ENCODE measurements at places on chromosomes 11 and 22.
A peak's percentile ranks its signal among the peaks of the same experiment; 100 is the strongest.

- H3K27ac ChIP-seq: no peak overlapping the region
- no peaks in the 10 kb centered on the region for H3K4me1 ChIP-seq
- no peak overlapping the region for H3K4me3 ChIP-seq
- no peaks in the 10 kb centered on the region for H3K27me3 ChIP-seq
- no peaks in the 10 kb centered on the region for H3K36me3 ChIP-seq
Observed at GRCh38 chr11:106456647-106457046, 379.2 kb downstream of the AASDHPPT start.

DNA sequence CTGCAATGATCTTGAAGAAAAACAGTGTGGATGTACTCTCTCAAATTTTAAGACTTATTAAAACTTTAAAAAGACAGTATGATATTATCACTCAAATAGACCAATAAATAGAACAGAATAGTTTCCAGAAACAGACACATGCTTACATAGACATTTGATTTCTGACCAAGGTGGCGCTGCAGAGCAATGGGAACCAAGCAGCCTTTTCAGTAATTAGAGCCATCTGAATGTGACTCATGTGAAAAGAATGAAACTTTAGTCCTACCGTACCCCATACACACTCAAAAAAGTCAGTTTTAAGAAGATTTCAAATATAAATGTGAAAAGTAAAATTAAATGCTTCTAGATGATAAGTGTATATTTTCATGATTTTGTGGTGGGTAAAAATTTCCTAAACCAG is 74.2 kb upstream of the MS4A8 start:
- H3K4me1 ChIP-seq: no peaks in the 10 kb centered on the region
- no peak overlapping the region for H3K27ac ChIP-seq
- no peak for DNase-seq
- no peaks in the 10 kb centered on the region for H3K27me3 ChIP-seq
- no peaks in the 10 kb centered on the region for H3K36me3 ChIP-seq
- H3K4me3 ChIP-seq: no peak overlapping the region

- H3K36me3 ChIP-seq: peaks cover 39% of the 10 kb centered on the region
- H3K4me1 ChIP-seq: peaks cover 11% of the 10 kb centered on the region
- peak overlapping the region; percentile 49 for H3K27ac ChIP-seq
Observed at GRCh38 chr11:65539744-65540289, 14.9 kb downstream of the SCYL1 start.

GRCh38 chr11:14907411-14908213 is 15.6 kb upstream of the CYP2R1 start:
- H3K27ac ChIP-seq: no peak overlapping the region
- H3K27me3 ChIP-seq: no peaks in the 10 kb centered on the region
- peaks cover 34% of the 10 kb centered on the region for H3K4me1 ChIP-seq
- peak; percentile 69 for DNase-seq

- no peaks in the 10 kb centered on the region for H3K27me3 ChIP-seq
- H3K4me1 ChIP-seq: no peaks in the 10 kb centered on the region
- H3K36me3 ChIP-seq: no peaks in the 10 kb centered on the region
- no peak for DNase-seq
Observed at GRCh38 chr11:70501051-70501901, 102.9 kb downstream of the CTTN start.

DNA sequence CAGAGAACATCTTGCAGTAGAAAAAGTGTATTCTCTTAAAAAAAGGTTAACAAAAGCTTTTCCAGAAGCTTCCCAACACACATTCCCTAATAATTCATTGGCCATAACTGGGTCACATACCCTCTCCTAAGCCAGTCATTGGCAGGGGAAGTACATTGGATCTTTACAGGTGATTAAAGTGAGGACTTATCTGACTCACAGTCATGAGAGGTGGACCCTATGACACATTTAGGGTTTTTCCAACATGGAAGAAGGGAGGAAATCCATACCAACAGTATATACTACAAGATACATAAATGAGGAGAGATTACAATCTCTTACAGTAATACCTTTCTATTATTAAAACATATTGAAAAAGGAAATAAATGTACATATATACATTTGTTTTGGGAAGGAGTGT is 72.2 kb downstream of the CCDC73 start:
- no peak overlapping the region for H3K4me3 ChIP-seq
- no peak overlapping the region for H3K27ac ChIP-seq
- H3K36me3 ChIP-seq: no peaks in the 10 kb centered on the region
- H3K27me3 ChIP-seq: no peaks in the 10 kb centered on the region
- no peak for DNase-seq

DNA sequence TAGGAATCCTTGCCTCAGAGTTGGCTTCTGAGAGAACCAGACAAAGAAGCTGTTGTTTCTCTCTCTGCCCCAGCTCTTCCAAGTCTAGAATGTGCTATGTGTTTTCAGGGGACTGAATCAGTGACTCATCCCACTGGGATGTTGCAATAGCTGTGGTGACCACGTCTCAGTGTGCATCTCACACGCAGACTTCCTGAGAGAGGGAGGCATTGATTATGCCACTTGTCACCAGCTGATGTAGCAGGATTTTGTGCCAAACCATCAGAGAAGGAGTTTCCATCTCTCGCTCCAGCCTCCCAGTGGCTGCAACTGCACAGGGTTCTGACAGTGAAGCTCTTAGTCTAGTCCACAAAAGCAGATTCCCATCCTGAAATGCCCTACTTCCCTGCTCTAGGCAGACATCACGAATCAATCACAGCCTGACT is 455.8 kb downstream of the MIAT start:
- H3K4me1 ChIP-seq: peaks cover 21% of the 10 kb centered on the region
- no peaks in the 10 kb centered on the region for H3K36me3 ChIP-seq

GRCh38 chr11:73215191-73216134 is 2.6 kb upstream of the P2RY2 start:
- H3K27ac ChIP-seq: peak overlapping the region; percentile 79
- H3K27me3 ChIP-seq: no peaks in the 10 kb centered on the region
- peaks cover 75% of the 10 kb centered on the region for H3K4me1 ChIP-seq
- H3K36me3 ChIP-seq: no peaks in the 10 kb centered on the region
- peak; percentile 70 for DNase-seq
- no peak overlapping the region for H3K4me3 ChIP-seq

DNA sequence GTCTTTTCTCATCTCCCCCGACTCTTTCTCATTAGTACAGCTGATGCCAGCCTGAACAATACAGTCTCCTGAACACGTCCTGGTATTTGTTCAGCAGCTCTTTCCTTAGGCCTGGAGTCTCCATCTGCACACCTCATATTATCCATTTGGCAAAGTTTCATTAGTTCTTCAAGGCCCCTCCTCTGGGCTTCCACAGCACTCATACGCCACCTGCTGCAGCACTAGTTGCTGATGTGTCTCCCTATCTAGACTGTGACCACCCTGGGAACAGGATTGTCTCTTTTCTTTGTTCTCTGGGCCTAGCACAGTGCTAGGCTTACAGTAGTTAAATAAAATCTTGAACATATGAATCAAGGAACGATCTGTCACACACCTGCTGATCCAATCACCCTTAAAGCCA is 17.2 kb downstream of the DCHS1 start:
- no peaks in the 10 kb centered on the region for H3K27me3 ChIP-seq
- no peak overlapping the region for H3K27ac ChIP-seq
- no peak overlapping the region for H3K4me3 ChIP-seq
- H3K4me1 ChIP-seq: peaks cover 37% of the 10 kb centered on the region
- no peak for DNase-seq

DNA sequence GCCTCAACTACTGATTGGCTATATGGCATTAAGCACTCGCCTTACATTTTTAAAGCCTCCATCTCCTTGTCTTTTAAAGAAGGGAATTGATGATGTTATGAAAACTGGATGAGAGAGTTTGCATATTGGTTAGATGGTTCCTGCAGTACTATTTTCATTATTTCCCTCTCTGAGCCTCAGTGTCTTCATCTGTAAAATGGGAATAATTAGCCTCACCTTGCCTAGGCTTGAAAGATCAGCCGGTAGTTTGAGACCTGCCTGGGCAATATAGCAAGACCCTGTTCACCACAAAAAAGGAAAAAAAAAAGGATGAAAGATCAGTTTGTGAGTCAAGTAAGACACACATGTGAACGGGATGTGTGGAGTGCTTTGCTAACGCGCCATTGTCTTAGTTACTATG is 35.0 kb upstream of the SLC35C1 start:
- peaks cover 5% of the 10 kb centered on the region for H3K4me1 ChIP-seq
- DNase-seq: no peak
- H3K36me3 ChIP-seq: no peaks in the 10 kb centered on the region
- H3K27ac ChIP-seq: no peak overlapping the region
- H3K27me3 ChIP-seq: no peaks in the 10 kb centered on the region

GRCh38 chr22:45459235-45459634 is 43.4 kb upstream of the FBLN1 start:
- DNase-seq: no peak
- no peak overlapping the region for H3K4me3 ChIP-seq
- no peaks in the 10 kb centered on the region for H3K27me3 ChIP-seq
- no peaks in the 10 kb centered on the region for H3K36me3 ChIP-seq

DNA sequence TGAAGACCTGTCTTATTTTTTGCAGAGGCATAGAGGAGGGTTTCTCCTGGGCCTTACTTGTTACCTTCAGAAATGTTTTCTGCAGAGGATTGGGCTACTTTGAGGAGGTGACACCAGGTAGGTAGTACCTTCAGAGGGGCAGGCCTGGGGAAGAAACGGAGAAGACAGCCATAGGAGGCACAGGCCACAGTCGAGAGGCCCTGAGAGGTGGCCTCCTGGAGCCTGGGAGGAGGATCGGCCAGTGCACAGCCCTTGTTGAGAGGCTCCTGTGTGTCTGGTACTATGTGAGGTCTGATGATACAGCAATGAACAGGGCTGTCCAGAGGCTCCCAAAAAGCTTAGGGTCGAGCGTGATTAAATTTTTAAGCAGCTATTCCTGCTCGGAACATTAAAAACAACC is 11.5 kb downstream of the GTPBP1 start:
- H3K27ac ChIP-seq: no peak overlapping the region
- no peak overlapping the region for H3K4me3 ChIP-seq
- DNase-seq: no peak
- peaks cover 10% of the 10 kb centered on the region for H3K4me1 ChIP-seq
- peaks cover 79% of the 10 kb centered on the region for H3K36me3 ChIP-seq

DNA sequence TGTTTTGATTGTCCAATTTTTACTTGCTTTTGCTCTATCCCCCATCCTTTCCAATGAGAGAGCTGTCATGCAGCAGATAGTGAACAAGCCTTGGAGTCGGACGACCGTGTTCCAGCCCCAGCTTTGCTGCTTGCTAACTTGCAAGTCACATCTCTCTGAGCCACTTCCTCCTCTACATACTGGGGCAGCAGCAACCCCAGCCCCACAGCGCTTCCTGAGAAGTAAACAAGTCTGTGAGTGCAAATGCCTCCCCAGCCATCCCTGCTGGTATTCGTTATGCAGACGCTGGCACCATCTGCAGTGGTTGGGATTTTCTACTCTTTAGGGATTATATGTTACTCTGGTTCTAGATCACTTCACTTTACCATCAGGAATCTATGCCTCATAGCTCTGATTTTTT is 35.0 kb downstream of the TPBGL start:
- H3K4me3 ChIP-seq: no peak overlapping the region
- H3K36me3 ChIP-seq: peaks cover 78% of the 10 kb centered on the region
- peak overlapping the region; percentile 76 for H3K27ac ChIP-seq
- peaks cover 34% of the 10 kb centered on the region for H3K4me1 ChIP-seq
- H3K27me3 ChIP-seq: no peaks in the 10 kb centered on the region

Measured in CD14-positive monocyte (primary cell).